SK-N-MC (cell line): ENCODE measurements at places on chromosomes 6 and 20.

DNA sequence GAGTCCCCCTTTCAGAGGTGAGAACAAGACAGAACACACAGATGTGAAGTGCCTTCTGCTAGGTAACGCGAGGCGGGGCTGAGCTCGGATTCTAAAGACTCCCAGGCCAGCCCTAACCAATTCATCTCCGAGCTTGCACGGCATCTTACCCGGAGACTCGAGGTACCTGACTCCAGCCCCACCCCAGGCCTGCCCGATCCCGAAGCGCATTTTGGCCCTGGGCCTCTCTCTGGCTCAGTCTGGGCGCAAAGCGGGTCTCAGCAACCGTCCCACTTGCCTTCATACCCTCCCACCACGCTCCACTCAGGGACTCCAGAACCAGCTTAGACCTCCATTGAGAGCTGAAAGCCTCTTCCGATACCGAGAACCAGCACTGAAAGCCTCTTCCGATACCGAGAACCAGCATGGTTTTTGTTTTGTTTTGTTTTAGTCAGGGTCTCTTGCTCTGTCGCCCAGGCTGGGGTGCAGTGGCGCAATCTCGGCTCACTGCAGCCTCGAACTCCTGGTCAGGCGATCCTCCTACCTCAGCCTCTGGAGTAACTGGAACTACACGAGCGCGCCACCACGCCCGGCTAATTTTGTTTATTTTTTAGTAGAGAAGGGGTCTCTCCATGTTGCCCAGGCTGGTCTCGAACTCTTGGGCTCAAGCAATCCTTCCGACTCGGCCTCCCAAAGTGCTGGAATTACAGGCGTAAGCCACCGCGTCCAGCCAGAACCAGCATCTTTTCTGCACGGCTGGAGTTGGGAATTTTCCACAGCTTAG lies 557 bp upstream of the DYNLRB1 start:
- DNase-seq: no peak

DNA sequence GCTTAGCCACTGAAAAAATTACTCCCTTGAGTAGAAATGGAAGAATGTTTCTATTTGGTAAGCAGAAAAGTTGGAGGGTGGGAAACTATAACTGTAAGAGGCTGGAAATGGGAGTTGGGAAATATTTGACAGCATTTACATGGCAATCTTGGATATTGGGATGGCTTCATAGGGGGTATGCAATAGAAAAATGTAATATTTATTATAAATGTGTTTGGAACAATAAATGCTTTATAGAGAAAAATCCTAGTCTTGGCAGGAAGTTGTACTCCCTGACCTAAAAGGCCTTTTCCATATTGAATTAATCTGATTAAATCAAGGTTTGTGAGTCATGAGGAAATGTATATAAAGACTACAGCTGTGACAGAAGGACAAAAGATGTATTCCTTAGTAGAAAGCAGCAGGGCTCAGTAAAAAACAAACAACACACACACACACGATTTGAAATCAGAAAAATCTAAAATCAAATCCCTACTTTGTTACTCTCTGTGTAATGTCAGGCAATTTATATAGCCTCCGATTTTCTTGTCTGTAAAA lies 272.3 kb downstream of the CD109 start:
- no peak for DNase-seq

- no peak for DNase-seq
Observed at GRCh38 chr6:52104979-52105378, 17.6 kb upstream of the PKHD1 start.

- DNase-seq: no peak
Observed at GRCh38 chr6:105990151-105990550, 96.0 kb upstream of the PRDM1 start.

DNA sequence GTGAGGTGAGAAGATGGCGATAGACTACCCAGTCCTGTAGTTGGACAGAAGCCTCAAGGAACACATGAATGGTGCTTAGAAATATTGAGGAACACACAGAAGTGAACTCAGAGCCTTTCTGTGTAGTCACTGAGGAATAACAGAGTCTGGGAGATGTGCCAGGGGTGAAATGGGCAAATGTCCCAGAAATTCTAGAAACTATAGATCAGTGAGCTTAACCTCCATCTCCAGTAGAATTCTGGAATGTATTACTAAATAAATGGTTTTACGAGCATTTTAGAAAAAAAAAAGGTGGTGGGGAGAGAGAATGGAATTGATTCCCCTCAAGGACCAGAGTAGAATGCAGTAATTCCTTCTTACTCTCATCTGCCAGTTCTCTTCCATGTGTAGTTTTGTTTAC lies 380.0 kb downstream of the LMBRD1 start:
- DNase-seq: no peak

DNA sequence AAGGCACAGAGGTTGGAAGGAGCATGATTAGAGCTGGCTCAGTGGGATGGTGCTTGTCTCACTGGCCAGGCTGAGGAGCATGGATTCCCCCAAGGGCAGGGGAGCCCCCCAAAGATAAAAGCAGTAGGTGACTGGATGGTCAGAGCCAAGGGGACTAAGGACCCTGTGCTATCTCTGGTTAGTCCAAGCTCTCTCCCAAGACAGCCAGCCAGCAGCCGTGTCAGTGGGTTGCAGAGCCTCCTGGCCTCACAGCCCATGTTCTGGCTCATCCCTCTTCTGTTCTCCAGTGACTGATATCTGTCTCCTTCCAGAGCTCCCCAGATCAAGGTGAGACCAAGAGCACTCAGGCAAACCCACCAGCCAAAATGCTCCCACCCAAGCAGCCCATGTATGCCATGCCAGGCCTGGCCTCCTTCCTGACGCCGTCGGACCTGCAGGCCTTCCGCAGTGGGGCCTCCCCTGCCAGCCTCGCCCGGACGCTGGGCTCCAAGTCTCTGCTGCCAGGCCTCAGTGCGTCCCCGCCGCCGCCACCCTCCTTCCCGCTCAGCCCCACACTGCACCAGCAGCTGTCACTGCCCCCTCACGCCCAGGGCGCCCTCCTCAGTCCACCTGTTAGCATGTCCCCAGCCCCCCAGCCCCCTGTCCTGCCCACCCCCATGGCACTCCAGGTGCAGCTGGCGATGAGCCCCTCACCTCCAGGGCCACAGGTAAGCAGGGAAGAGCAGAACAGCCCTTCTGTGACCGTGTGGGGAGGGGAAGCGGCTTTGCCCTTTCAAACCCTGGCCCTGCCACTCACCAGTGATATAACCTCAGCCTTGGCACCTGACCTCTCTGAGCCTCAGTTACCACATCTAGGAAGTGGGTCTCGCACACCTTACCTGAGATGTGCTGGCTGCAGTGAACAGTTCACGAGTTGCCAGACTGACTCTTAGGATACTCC lies 121.3 kb downstream of the JPH2 start:
- no peak for DNase-seq

GRCh38 chr6:13615792-13616120 lies 621 bp downstream of the NOL7 start:
- DNase-seq: no peak

GRCh38 chr6:33344701-33345697 lies 27.5 kb upstream of the ZBTB22 start:
- no peak for DNase-seq

GRCh38 chr20:60338556-60338955 lies 380.3 kb downstream of the CDH26 start:
- DNase-seq: no peak

GRCh38 chr20:62639765-62640164 lies 2.5 kb upstream of the SLCO4A1 start:
- no peak for DNase-seq

- peak; percentile 39 for DNase-seq
Observed at GRCh38 chr6:56699066-56699654, 56.5 kb upstream of the DST start.

- DNase-seq: peak; percentile 16
Observed at GRCh38 chr20:44388466-44389023, 33.0 kb downstream of the HNF4A start.

GRCh38 chr6:127383988-127384387 lies 40.6 kb upstream of the ECHDC1 start:
- DNase-seq: no peak

GRCh38 chr6:158784505-158784904 lies 34.7 kb downstream of the EZR start:
- no peak for DNase-seq

- DNase-seq: no peak
Observed at GRCh38 chr6:41228616-41229015, 467 bp downstream of the TREML4 start.

DNA sequence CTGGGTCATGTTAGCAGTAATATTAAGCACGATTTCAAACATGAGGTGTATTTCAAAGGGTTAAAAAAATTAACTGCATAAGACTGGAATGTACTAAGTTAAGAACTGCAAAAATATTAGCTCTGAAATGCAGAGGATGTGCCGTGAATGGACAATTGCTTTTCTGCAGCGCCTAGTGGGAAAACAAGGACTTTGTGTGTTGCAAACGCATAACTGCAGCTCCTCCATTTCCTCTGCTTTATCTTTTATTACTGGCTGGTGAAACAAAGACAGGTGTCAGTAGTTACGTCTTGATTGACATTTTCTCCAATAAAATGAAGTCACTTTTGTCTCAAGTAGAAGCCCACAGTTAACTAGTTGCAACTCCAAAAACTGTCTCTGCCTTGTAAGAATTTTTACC lies 1.7 kb downstream of the PDE7B start:
- DNase-seq: no peak

DNA sequence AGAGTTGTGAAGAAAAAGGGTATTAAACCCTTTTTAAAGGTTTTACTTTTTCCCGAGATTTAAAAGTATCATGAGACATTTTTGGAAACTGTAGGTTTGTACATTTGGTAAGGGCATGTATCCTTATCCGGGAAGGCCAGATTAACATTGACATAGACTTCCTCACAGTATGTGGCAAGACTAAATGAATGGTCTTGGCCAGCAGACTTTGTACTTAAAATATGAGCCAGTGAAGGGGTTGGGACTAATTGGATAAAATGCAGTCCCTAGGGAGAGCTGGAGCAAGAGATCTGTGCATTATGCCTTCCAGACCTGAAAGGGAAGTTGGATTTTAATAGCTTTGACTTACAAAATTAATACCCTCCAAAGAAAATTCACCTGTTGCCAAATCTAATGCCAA lies 60.4 kb upstream of the CCN2 start:
- DNase-seq: peak; percentile 20

DNA sequence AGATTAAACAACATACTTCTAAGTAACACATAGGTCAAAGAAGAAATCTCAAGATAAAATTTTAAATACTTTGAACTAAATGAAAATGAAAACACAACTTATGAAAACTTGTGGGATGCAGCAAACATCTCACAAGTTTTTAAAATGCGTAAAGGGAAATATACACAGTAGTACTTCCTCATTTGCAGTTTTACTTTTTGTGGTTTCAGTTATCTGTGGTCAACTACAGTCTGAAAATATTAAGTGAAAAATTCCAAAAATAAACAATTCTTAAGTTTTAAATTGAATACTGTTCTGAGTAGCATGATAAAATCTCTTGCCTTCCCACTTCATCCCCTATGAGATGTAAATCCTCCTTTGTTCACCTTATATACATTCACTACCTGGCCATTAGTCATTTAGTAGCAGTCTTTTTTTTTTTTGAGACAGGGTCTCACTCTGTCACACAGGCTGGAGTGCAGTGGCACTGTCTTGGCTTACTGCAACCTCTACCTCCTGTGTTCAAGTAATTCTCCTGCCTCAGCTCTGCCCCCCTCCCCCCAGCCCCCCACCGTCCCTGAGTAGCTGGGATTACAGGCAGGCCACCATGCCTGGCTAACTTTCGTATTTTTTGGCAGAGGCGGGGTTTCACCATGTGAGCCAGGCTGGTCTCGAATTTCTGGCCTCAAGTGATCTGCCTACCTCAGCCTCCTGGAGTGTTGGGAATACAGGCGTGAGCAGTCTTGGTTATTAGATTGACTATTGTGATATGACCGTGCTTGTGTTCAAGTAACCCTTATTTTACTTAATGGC lies 154.6 kb upstream of the AHI1 start:
- DNase-seq: no peak

- DNase-seq: peak; percentile 45
Observed at GRCh38 chr6:152232501-152233151, 404.5 kb downstream of the SYNE1 start.

GRCh38 chr6:167219967-167220512 lies 62.3 kb upstream of the GPR31 start:
- DNase-seq: no peak

- no peak for DNase-seq
Observed at GRCh38 chr6:142830116-142830710, 114.8 kb downstream of the HIVEP2 start.

GRCh38 chr6:30601815-30602641 lies 15.0 kb downstream of the PPP1R10 start:
- no peak for DNase-seq

GRCh38 chr6:138795809-138796603 lies at the start of gene ECT2L:
Gene ECT2L (plus strand): TSS chr6:138796087. CDS start chr6:138813275, 17,188 bp downstream.
- DNase-seq: no peak

DNA sequence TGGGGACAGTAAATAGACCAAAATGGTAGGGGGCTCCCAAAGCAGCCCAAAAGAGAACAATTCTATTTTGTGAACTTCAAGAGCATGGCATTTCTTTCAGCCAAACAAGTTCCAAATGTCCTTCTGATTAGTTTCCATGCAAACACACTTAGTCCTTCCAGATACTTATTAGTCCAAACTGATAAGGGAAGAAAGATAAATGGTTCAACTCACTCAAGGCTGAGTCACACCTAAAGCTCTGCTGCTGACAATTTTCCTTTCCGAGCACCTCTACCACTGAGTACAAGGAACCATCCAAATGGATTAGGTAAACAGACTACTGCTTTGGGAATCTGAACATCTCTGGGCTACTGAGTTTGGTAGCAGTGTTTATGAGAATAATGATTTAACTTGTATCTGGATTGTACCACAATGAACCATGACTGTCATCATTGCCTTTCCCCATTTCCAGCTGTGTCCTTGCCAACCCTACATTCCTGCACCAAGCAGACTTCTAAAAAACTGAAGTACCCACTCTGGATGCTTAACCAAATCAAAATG lies 71.2 kb downstream of the TNFRSF21 start:
- DNase-seq: no peak

GRCh38 chr20:47748069-47748468 lies 37.2 kb downstream of the SULF2 start:
- no peak for DNase-seq

- DNase-seq: no peak
Observed at GRCh38 chr20:50571466-50571865, 61.3 kb downstream of the PTPN1 start.

- no peak for DNase-seq
Observed at GRCh38 chr6:12165297-12165696, 124.9 kb upstream of the EDN1 start.

GRCh38 chr20:37408302-37409193 lies 62.6 kb downstream of the SRC start:
- DNase-seq: no peak

- peak; percentile 28 for DNase-seq
Observed at GRCh38 chr6:32666420-32667300, at the start of gene HLA-DQB1. Gene HLA-DQB1 (minus strand): TSS chr6:32666657. CDS start chr6:32666607, 50 bp downstream.

DNA sequence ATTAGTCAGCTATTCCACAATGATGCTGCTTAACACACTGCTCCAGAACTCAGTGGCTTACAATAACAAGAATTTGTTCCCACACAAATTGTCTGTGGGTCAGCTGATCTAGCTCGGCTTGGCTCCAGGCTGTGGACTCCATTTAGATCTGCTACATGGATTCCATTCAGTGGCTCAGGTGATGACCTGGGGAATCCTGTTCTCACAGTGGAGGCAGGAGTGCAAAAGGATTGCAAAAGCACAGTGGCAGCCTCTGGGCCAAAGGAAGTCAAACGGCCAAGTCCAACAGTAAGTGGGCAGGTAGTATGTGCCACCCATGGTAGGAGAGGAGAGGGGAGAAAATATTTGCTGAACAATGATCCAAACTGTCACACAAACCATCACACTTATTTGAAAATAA lies 15.8 kb upstream of the LRRN4 start:
- no peak for DNase-seq
